ENCODE measurements at places on chromosomes 2 and 18.

- DNase-seq = no peak
Measured at GRCh38 chr2:68937346-68938055, 15.2 kb downstream of the GKN2 start.

DNA sequence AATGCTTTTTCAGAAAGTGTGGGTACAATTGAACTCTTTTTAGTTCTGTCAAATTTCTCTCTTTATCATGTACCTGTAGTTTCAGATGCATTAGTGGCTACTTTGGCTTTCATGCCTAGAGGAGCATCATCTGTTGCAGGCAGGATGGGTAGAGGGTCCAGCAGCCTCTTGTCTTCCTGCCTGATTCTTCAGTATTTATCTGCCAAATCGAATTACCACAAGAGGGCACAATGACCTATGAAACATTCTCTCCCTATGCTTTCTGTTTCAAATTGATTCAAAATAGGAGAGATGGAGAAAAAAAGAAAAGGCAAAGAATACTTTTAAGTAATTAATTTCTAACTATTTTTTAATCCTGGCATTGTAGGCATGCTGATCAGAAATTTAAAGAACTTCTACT lies 477.2 kb downstream of the TRIB2 start:
- peak; percentile 1 for DNase-seq

- DNase-seq = no peak
Measured at GRCh38 chr2:240782221-240782885, 37.7 kb downstream of the KIF1A start.

- DNase-seq = no peak
Measured at GRCh38 chr2:64919261-64919660, 69.9 kb upstream of the SLC1A4 start.

- no peak for DNase-seq
Measured at GRCh38 chr2:18799397-18799796, 210.0 kb upstream of the NT5C1B start.

- no peak for DNase-seq
Measured at GRCh38 chr2:22336414-22336813, 1048.6 kb upstream of the KLHL29 start.

DNA sequence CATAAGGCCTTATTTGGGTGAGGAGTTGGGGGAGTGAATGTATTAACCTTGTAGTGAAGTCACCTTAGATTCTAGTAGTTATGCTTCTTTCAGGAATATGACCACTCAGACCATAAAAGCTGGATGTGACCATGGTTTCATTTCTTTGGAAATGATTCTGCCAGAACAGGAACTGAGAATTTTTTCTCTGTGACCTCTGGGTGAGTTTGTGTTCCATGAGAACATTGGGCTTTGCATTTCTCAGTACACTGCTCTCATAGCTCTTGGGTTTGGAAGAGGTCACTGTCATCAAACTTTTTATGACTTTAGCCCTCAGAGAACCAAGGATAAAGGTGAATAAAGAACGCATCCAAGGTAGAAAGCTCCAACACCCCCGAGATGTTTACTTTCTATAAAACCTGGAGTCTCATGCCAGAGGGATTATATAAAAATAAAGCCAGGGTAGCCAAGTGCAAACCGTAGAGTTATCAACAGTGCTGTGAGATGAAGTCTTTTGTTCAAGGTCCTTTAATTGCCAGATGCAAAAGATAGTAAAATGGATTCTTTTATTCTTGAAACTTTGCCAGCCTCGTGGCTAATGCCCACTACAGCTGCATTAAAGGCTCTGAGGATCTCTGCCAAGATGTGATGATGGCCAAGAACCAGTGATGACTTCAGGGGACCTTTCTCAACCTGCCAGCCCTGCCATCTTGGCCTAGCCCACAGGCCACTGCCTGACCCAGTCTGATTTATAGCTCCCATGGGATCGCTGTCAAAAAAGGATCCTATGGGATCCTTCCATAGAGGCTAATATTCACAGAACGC lies 27.8 kb upstream of the MAT2A start:
- no peak for DNase-seq

GRCh38 chr2:16165518-16166326 lies 225.4 kb downstream of the MYCN start:
- no peak for DNase-seq

DNA sequence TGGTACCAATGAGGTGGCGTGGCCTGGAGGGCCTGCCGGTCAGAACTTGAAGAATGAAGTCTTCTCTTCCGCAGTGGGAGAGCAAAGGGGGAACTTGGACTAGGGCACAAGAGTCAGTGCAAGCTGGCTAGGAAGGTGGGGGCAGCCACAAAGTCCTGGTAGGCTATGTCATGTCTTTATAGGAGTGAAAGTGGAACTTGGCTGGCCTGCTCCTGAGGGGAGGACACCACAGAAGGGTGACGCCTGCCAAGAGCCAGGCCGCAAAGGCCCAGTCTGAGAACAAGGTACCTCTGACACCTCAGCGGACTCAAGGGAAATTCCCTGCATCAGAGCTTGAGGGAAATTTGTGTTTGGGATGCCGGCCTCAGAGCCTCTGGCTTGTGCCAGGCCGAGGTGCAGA lies 32.2 kb upstream of the MAP3K20 start:
- no peak for DNase-seq

GRCh38 chr2:5592916-5593315 lies 99.3 kb upstream of the SOX11 start:
- DNase-seq = no peak

DNA sequence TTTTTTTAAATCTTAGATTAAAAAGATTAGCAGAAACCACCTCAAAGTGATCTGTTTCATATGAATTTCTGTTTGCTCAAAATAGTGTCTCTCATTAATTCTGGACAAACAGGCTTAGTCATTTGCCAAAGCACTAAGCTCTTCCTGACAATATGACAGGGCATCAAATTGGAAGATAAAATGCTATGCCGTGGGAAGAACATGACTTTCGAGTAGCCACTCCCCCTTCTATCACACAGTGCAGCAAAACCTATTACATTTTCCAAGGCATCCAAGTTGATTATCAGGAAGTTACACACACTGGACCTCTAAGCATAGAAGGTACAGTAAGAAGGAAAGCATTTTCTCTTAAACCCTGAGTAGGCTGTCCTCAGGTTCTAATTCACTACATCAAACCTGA lies 89.5 kb downstream of the STK39 start:
- DNase-seq = no peak

DNA sequence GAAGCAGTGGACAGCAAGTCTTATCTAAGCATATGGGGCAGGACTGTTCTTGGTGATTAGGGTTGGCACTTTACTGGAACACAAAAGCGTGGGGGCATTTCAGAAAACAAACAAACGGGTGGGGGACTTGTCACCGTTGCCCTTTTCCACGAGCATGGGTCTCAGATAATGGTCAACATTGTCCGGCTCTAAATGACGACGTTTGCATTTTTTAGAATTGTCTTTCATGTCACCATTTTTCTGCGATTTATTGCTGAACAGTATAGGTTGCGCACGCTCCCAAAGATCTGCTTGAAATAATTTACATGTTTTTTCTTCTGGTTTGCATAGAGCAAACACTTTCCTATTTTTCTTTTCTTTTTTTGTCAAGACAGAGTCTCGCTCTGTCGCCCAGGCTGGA lies 46.6 kb upstream of the TBC1D8 start:
- DNase-seq = no peak

DNA sequence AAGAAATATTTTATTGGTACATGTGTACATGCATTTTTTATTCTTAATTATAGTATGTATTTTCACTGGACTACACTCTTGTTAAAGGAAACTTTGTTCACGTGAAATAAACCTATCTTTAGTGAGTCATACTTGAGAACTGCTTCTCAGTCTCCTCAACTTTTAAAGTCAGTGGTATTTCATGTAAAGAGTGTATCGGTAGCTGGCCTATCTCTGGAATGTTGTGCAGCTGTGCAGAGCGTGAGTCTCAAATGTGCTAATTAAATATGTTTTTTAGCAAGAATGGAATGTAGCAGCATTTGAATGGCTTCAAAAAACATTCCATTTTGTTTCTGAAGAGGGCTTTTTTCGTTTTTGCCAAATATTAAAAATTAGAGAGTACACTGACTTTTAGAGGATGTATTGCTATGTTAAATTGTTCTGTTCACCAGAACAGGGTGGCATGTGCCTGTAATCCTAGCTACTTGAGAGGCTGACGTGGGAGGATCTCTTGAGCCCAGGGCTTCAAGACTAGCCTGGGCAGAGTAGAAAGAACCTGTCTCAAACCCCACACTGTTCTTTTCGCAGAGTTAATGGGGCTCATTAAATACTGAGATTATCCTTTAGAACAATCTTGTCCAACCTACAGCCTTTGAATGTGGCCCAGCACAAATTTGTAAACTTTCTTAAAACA lies 14.3 kb downstream of the SPTBN1 start:
- no peak for DNase-seq

Data from HuH-7 (cell line).